CD4-positive, alpha-beta T cell treated with Interleukin-17A for 4 hours (primary cell): ENCODE measurements at places on chromosomes 3 and 15.

DNA sequence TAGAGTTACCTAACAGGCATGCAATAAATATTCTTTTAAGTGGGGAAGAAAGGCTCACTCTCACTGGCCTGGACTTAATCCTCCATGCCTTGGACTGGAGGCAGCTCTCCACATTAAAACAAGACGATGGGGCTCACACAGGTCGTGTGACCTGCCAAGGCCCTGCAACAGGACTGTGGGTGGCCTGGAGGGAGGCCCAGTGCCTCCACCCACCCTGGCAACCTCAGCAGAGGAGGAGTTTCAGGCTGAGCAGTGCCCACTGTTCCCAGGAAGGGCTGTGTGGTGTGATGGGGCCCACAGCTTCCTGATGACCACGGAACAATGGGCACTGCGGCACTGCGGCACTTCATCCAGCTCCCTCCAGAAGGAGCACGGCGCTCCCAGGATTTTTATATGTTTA is 5.5 kb downstream of the UROC1 start:
- DNase-seq: no peak

DNA sequence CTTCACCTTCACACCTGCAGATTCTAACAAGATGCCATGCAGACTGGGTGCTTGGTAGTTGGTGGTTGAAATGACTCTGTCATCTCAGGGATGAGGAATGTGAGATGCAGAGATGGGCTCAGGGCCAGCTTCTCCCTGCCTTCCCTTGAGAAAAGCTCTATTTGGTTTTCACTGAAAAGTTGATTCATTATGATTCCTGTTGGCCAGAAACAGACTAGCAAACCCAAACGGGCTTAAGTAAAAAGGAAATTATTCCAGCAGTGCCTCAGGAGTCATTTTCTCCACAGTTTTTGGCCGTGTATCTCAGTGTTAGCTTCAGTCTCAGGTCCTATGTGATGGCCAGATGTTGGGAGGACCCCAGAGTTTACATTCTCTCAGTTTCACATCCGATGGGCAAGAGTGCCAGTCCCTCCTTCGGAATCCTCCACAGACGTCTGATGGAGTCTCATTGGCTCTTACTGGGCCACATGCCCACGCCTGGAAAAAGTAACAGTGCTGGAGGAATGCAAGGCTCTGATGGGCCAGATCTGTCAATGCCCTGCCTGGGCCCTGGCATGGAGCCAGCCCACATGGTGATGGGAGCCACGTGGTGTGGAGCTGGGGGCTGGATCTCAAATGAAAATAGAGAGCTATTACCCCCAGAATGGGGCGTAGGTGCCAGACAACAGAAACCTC is 22.3 kb upstream of the SACM1L start:
- DNase-seq: no peak

DNA sequence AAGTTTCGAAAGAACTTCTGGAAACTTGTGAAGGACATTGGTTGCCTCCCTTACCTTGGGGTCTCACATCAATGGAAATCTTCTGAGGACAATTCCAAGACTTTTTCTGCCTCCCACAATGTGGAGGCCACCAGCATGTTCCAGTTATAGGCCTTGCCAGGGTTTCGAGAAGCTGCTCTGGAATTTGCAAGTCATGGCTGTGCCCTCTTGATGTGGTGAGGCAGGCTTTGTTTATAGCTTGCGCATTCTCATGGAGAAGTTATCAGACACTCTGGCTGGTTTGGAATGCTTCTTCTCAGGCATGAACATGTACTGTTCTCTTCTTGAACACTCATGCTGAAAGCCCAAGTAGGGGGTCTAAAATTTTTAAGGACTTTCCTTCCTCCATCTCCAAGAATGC is 4.1 kb downstream of the CXCR6 start:
- DNase-seq: no peak

GRCh38 chr3:183455089-183455488 is 26.7 kb upstream of the MCF2L2 start:
- no peak for DNase-seq

DNA sequence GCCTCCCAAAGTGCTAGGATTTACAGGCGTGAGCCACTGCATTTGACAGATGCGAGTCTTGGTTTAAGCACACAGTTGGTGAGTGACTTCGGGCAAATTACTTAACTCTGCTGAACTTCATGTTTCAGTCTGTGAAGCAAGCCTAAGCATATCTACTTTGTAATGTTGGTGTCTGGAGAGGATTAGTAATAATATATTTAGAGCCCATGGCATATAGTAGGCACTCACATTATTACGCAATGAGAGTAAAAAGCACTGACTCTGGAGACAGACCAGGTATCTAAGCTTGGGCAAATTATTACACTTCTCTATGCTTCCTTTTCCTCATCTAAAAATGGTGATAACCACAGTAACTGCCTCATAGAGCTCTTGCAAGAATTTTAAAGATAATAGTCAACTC is 208.7 kb upstream of the P2RY1 start:
- DNase-seq: no peak

DNA sequence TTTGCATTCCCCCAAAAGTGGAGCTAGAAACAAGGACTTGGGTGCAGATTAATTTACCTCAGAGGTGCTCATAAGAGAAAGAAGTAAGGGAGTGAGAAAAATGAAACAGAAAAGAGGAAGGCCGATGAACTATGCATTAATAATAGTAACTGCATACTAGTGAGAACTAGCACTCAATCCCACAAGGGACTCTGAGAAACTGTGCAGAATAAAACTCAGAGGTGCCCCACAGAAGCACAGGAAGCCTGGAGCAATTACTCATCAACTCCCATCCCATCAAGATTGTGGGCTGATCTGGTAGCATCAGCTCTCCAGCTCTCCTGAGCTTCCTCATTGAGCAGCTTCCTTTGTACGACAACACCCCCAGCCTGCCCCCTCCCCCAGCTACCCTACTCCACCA is 50.8 kb downstream of the CLDN18 start:
- DNase-seq: no peak

- DNase-seq: no peak
Observed at GRCh38 chr3:105214590-105214989, 152.1 kb upstream of the ALCAM start.

DNA sequence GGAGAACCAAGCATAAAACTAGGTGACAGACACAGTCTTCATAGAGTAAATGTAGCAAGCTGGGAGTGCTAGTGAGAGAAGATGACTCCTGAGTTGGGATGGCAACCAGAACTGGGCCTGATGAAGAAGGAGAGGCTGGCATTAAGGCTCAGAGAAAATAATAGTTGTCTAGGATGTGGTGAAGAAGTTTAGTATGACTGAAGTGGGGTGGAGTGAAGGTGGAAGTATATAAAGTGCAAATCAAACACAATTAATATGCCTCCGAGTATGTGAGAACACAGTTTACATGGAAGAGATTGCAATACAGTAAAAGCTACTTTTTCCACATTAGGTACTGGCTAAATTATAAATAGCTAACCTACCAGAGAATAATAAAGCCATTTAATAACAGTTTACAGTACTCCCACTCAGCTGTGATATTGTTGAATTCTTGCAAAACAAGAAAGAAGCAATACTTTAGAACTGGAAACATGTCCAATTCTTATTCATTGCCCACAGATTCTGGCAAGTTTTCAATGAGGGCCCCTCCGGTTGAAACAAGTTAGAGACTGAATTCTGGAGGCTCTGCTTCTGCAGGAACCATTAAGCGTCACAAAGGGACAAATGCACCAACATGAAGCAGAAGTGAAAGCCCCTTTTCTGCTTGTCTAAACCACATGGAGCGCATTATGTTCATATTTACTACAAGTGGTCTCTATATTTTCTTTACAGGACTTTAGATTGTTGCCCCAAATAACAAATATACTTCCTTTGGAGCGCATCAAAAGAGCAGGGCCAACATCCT is 243.7 kb downstream of the SLC9A9 start:
- no peak for DNase-seq

DNA sequence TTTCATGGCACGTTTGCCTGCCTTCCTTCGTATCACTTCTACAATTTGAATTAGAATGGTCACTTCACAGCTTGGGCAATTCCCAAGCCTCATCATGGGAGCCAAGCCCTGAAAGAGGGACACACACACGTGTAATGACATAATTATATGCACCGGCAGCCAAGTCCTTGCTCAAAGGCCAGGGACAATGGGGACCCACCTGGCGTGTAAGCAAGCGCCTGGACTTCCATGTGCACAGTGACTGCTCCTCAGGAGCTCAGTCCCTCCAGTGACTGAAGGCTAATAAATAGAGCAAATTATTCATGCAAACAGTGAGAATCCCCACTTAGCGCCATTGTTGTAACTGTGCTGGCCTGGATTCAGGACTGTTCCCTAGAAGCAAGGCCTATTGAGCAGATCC is 115.1 kb downstream of the DNAJB8 start:
- no peak for DNase-seq

DNA sequence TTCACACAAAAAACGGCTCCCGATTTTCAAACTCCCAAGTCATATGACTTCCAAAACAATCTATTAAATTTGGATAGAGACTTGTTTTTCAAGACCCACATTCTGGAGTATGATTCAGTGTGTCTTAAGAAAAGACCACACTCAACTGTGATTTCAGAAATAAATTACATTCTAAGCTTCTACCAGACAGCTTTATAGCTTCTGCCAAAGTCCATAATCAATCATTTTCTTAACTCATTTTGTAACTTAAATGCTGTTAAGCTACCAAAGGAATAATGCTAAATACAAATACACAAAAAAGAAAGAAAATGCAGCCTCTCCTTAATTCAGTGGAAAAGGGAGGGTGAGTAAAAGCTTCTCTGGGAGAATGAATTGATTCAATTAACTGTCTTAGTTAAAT is 192.3 kb upstream of the P2RY1 start:
- no peak for DNase-seq

- no peak for DNase-seq
Observed at GRCh38 chr3:55069950-55070349, 142.1 kb upstream of the LRTM1 start.

- DNase-seq: no peak
Observed at GRCh38 chr3:39433642-39434041, 27.1 kb downstream of the RPSA start.

DNA sequence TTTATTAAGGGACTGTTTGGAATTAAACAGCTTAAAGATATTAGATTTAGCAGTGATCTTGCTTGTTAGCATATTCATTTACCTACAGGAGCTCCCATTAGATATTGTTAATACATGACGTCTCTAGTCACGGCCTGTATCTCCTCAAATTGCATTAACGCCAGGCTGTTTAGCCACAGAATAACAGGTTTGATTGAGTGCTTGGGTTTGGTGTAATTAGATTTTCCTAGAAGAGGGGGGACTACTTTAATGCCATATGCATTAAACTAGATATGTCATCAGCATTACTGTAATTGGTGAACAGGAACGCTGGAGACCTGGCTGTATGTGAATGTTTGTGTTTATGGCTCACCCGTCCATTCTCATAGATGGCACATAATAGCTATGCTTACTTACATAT is 841.4 kb upstream of the NR2F2 start:
- DNase-seq: no peak

- DNase-seq: no peak
Observed at GRCh38 chr3:6282918-6283317, 578.0 kb upstream of the GRM7 start.

DNA sequence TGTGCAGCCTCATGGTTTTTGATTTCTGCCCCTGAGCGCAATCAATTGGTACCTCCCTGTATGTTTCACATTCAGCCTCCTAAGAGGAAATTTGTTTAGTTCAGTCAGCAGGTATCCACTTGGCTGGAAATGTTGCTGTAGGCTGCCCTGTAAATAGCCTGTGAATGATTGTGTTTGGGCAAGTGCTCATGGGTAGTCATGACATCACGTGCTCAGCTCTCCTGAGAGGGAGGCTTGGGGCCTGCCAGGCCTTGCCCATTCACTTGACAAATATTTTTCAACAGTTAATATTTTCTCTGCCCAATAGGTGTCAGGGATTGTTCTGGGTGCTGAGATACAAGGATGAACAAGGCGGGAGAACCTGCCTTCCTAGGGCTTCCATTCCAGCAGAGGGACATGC is 13.3 kb downstream of the HRH1 start:
- no peak for DNase-seq

- no peak for DNase-seq
Observed at GRCh38 chr15:61393524-61393923, 164.4 kb upstream of the RORA start.

- DNase-seq: no peak
Observed at GRCh38 chr3:133991637-133992036, 38.1 kb downstream of the SLCO2A1 start.

GRCh38 chr3:126100269-126100633 is 16.3 kb upstream of the SLC41A3 start:
- no peak for DNase-seq

DNA sequence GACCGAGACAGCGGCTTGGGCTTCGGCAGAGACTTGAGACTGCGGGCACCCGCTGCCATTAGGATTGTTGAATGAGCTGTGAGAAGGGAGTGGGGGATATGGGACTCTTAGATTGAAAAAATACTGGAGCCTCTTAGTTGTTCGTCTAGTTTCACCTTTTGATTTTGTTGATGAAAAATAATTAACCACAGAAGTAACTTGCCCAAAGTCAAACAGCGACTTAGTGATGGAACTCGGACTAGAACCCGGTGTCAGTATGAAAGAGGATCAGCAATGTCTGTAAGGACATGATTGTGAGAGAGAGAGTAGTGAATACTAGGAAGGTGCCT is 510 bp upstream of the GOLGB1 start:
- DNase-seq: no peak

DNA sequence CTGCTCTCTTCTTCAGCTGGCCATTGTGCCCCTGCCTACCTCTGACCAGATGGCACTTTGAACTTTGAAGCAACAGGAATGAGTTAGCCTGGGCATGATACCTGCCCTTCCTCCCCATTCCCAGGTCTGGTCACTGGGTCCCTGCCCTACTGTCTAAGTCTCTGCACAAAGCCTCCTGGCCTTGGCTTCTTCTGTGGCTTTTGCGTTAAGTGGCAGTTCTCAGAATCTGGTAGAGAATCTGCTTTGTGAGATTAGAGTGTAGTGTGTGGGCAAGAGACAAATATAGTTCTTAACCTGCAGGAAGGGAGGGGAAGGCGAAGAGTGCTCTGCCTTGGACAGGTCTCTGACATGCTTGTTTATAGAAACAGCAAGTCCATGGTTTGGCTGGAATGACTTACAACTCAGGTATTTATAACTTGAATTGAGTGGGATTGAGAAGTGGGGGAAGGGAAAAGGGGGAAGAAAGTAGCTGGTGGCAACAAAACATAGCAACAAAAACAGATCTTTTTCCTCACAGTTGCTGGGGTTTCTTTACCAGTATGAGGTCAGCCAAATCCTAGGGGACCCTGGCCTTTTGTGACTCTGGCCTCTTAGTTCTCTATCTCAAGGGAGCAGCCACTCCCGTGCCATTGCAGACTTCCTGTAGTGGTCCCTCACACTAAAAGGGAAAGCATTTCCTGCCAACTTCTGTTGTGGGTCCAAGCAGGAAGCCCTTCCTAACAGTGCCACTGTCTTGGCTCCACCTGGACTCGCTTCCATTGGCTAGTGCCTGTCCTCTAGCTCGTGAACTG is 16.7 kb downstream of the MAPKBP1 start:
- no peak for DNase-seq

DNA sequence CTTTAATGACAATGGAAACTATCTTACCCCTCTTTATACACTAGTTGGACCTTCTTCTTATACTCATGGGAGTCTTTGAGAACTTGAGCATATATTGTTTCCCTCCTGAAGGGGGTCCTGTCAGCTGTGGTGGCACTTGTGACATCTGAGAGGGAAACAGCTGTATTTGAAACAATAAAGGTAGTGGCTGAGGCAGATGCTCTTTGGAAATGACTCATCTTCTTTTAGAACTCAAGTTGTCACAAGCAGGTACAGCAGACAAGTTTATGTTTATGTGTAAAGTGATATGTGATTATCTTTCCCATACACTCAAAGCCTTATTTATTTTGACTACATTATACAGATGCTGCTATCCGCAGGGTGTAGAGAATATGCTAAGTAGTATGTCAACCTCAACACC is 220.0 kb upstream of the GRM7 start:
- DNase-seq: no peak

- DNase-seq: no peak
Observed at GRCh38 chr3:33186524-33187367, 31.9 kb downstream of the SUSD5 start.
